ENCODE measurements at places on chromosomes 11 and 22.

- no peak for DNase-seq
These were observed 9.0 kb upstream of the RRM1 start for GRCh38 chr11:4085575-4085974.

GRCh38 chr11:9687711-9688477, 24.0 kb downstream of the SWAP70 start:
- DNase-seq = no peak

- no peak for DNase-seq
These were observed 39.7 kb downstream of the CALCA start for GRCh38 chr11:14932447-14932846.

DNA sequence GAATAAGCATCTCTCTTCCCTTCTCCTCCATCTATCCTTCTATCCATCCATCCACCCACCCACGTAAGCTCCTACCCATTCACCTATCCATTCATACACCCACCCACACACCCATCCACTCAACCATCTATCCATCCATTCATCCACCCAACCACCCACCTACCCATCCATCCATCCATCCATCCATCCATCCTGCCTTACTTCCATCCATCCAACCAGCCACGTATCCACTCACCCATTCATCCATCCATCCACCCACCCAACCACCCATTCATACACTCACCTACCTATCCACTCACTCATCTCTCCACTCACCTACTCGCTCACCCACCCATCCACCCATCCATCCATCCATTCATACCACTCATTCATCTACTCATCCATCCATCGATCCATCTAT, 13.2 kb downstream of the TNNT3 start:
- DNase-seq = no peak

GRCh38 chr22:20530368-20531153, 23.2 kb downstream of the MED15 start:
- no peak for DNase-seq

DNA sequence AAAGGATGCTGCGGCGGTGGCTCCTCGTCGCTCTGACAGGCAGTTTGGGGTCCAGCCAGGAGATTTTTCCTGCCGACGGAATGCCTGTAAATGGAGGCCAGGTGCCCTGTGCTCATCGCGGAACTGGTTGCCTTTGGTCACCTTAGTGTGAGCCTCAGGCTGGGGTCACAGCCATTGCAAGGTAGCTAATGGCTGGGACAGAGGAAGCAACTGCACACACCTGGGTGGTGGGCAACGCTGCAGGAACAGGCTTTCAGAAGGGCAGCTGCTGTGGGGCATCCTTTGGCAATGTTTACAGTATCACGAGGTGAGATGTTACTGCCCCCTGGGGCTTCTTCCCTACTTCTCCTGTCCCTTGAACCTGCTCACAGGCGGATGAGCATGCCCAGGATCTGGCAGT, 205.5 kb downstream of the GRIK4 start:
- DNase-seq = no peak

- no peak for DNase-seq
These were observed 80.6 kb downstream of the GAB2 start for GRCh38 chr11:78336877-78337553.

- no peak for DNase-seq
These were observed 7.7 kb downstream of the E2F8 start for GRCh38 chr11:19232910-19233503.

DNA sequence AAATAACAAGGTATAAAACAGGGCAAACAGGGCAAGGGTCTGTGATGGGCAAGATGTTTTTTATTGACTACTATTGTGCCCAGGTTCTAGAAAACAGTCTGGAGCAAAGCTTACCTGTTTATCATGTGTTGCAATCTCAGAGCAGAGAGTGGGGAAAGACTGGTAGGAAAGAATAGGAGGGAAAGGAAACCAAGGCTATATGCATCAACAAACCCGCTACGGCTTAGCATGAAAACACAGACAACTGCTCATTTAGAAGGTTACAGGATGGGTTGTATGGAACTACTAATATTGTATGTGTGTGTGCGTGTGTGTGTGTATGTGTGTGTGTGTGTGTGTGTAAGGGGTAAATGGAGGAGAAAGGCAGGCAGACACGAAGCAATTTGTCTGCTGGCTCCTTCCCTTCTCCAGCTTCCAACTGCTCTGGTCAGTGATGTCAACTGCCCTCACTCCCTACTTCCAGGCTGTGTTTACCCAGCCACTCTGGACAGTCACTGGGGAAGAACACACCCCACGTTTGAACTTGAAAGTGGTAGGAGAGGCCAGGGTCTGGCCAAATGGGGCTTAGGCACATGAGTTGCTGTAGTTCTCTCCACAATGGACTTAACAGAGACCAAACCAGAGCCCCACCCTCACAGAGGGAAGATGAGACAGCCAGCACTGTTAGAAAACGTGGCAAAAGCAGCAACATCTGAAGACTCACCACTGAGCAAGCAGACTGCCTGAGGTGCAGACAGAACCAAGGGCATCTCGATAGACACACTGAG, 47.0 kb downstream of the GAB2 start:
- DNase-seq = no peak

- no peak for DNase-seq
These were observed 448.9 kb downstream of the LRRC4C start for GRCh38 chr11:41010361-41011050.

- DNase-seq = no peak
These were observed 234.4 kb downstream of the KCNA4 start for GRCh38 chr11:29782447-29782846.

DNA sequence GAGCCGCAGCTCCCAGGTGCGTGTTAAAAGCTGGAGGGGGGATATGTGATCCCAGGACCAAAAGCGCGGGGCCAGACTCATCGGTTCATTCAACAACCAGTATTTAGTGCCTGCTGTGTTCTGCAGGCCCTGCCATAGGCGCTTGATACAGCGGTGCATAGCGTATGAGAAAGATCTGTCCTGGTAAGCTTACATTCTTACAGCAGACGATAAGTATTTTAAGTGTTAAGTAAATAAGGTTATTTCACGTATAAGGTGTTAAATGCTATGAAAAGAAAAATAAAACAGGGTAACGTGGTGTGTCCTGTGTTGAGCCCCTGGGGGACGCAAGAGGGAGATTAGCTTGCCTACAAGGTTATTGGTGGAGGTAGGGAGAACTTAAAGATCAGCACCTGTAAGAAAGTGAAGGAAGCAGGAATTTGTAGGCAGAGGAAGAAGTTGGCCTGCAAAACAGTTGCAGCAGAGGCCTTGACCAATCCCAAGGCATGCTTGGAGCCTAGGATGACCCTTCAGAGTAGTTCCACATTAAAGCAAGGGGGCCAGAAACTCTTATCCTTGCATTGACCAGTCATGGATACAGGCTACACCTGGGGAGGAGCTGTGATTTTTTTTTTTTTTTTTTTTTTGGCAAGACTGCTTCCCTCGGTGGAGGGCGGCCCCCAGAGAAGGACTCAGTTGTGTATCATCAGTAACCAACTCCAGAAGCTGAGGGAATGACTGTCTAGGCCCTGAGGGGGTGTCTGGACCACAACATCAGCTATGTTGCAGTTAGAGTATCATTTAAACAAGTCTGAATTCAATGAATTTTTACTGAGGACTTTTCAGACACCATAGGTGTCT, 487 bp upstream of the LIPT2 start:
- peak; percentile 8 for DNase-seq

- no peak for DNase-seq
These were observed 772 bp downstream of the C22orf15 start for GRCh38 chr22:23763579-23763945.
